ENCODE measurements at places on chromosomes 1 and 21.

DNA sequence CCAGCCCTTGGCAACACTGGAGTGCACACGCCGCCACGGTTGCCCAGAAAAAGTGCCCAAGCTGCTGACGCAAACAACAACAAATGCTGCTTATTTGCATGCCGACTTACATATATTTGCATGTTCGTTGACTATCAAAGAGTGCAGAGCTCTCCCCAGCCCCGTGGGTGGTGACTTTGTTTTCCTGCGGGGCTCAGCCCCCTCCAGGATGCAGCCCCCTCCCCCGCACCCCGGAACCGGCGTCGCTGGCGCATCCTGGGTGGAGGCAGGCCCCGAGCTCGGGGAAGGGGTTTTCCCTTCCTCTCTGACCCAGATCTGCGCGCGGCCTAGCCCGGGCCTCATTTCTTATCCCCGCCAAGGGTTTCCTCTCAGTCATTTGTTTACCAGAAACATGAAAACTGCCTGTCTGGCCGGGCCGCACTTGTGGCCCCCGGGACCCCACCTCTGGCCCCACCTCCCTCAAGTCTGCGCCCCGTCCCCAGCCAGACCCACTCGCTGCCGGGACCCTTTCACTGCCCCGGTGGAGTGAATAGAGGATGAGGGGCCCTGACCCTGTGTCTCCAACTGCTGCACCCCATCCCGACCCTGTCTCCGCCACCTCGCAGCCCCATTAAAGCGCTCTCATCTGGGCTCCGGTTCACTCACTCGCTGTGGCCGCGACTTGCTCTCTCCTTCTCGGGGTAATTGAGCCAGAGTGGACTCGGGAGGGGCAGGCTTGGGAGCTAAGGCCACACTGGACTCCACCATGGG, 5.5 kb downstream of the TNFRSF25 start:
- DNase-seq = peak; percentile 89
- H3K4me3 ChIP-seq = peak overlapping the region; percentile 75
- peaks cover 5% of the 10 kb centered on the region for H3K36me3 ChIP-seq
- H3K4me1 ChIP-seq = peaks cover 37% of the 10 kb centered on the region
- H3K27ac ChIP-seq = peak overlapping the region; percentile 94
- peaks cover 11% of the 10 kb centered on the region for H3K27me3 ChIP-seq

GRCh38 chr1:184416481-184416880, 29.7 kb downstream of the C1orf21 start:
- no peaks in the 10 kb centered on the region for H3K27me3 ChIP-seq
- no peak overlapping the region for H3K4me3 ChIP-seq
- no peaks in the 10 kb centered on the region for H3K36me3 ChIP-seq
- no peak for DNase-seq

DNA sequence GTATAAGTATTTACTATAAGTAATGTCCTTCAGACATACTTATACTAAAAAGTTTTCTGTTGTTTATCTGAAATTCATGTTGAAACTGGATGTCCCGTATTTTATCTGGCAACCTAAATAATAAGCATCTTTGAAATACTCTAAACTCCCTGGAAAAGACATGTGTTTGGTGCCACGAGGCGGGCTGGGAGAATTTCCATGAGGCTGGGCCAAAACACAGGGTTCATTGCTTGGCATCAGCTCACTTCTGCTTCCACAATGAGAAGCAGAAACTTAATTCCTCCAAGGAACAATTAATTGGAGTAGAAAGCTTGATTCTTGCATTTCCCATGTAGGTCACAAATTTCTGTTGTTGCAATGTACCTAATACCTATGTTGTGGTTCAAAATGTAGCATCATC, 110.2 kb downstream of the PSMG1 start:
- DNase-seq = no peak
- no peaks in the 10 kb centered on the region for H3K36me3 ChIP-seq
- no peaks in the 10 kb centered on the region for H3K4me1 ChIP-seq
- peaks cover 24% of the 10 kb centered on the region for H3K27me3 ChIP-seq

GRCh38 chr1:84344286-84344685, 42.8 kb downstream of the SAMD13 start:
- H3K36me3 ChIP-seq = no peaks in the 10 kb centered on the region
- no peaks in the 10 kb centered on the region for H3K4me1 ChIP-seq
- H3K27ac ChIP-seq = no peak overlapping the region
- peaks cover 7% of the 10 kb centered on the region for H3K27me3 ChIP-seq

GRCh38 chr1:201212056-201212455, 21.4 kb downstream of the IGFN1 start:
- peaks cover 35% of the 10 kb centered on the region for H3K27me3 ChIP-seq
- no peak overlapping the region for H3K4me3 ChIP-seq
- no peak overlapping the region for H3K27ac ChIP-seq

- no peak overlapping the region for H3K27ac ChIP-seq
- H3K4me3 ChIP-seq = no peak overlapping the region
- peaks cover 2% of the 10 kb centered on the region for H3K27me3 ChIP-seq
Measured at GRCh38 chr1:63946866-63947491, 173.2 kb downstream of the ROR1 start.

- DNase-seq = no peak
- peaks cover 16% of the 10 kb centered on the region for H3K4me1 ChIP-seq
- peaks cover 10% of the 10 kb centered on the region for H3K27me3 ChIP-seq
Measured at GRCh38 chr21:31974454-31974985, 101.7 kb downstream of the HUNK start.

DNA sequence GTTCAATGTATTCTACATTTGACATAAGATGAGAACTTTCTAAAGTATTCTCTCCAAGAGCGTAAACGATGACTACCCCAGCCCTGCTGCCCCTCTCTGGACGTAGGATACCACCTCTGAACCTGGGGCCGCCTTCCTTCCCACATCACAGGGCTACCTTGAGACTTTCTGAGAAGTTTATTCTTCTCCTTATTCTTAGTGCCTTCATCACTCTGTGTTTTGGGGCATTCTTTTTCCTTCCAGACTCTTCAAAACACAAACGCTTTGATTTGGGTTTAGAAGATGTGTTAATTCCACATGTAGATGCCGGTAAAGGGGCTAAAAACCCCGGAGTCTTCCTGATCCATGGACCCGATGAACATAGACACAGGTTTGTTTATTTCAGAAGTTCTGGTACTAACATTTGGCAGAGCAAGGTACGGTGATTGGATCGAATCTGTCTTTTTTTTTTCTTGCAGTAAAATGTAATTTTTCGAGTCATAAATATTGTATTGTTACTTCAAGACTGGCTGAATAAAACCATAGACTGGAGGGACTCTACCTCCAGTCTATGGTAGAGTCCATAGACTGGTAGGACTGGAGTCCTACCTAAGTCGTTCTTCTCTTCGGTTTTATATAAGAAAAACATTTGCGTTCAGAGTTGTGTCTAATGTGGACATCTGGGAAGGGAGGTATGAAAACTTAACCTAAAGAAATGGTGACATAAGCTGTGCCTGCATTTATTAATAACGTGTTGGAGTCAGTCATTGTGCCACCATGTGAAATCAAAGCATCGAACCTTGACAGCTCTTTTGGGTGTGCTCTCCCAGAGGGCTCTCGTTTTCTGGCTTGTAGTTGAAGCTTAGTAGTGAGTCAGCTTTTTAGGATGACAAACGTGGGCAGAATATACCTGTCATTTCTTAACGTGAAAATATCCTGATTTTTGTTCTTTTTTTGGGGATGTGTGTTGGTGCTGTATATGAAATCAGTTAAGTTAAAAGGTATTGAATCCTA, 1.2 kb downstream of the MAN1A2 start:
- no peak for DNase-seq
- peak overlapping the region; percentile 92 for H3K4me3 ChIP-seq
- H3K36me3 ChIP-seq = no peaks in the 10 kb centered on the region

DNA sequence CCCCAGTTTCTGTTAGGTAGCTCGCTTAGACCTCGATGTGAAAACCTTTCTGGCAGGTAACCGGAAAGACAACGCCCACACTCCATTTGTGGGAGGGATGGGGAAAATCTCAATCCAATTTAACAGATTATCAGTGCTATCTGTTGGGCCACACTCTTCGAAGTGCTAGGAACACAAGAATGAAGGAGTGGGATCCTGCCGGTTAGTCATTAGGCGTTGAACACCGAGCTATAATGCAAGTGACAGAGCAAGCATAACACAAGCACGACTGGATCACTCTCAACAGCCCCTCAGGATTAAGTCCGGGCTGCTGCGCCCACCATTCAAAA, 531 bp downstream of the SNIP1 start:
- peaks cover 26% of the 10 kb centered on the region for H3K4me1 ChIP-seq
- no peak for DNase-seq
- peak overlapping the region; percentile 98 for H3K4me3 ChIP-seq
- H3K27me3 ChIP-seq = peaks cover 7% of the 10 kb centered on the region
- peaks cover 24% of the 10 kb centered on the region for H3K36me3 ChIP-seq
- peak overlapping the region; percentile 93 for H3K27ac ChIP-seq

DNA sequence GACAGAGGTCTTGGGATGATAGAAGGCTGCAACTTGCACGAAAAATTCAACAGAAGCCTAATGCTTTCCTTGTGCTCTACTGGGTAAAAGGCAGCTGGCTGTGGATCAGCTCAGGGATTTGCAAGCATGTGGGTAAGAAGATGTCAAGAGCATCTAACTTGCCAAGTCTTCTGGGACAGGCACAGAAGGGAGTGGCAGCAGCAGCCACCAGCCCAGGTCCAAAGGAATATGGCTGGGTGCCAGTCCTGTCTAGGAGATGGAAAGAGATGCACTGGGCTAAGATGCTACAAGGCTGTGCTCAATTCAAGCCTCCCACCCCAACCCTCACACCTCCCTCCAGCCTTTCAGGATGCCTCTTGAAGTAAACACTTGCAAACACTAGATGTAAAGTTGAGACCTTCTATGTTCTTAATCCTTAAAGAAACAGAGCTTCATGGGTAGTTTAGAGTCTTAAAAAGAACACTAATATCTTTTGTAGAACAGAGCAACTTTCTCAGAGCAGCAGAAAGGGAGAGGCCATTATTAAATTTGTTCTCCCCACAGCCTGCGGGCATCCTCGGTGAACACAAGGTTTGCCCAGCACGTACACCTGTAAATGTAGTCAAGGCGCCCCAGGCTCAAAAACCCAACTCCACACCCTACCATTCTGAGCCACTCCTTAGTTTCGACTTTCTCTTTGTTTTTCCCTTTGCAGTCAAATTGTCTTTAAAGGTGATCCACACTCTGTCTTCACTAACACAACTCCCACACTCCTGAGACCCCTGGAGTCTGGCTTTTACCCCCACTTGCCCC, 64.6 kb upstream of the BCAR3 start:
- H3K27ac ChIP-seq = peak overlapping the region; percentile 90
- no peak overlapping the region for H3K4me3 ChIP-seq
- H3K27me3 ChIP-seq = no peaks in the 10 kb centered on the region
- DNase-seq = no peak
- peaks cover 13% of the 10 kb centered on the region for H3K36me3 ChIP-seq

GRCh38 chr1:226661965-226662364, 77.1 kb downstream of the ITPKB start:
- H3K27me3 ChIP-seq = no peaks in the 10 kb centered on the region
- H3K4me3 ChIP-seq = peak overlapping the region; percentile 68
- H3K36me3 ChIP-seq = no peaks in the 10 kb centered on the region
- peaks cover 85% of the 10 kb centered on the region for H3K4me1 ChIP-seq
- peak overlapping the region; percentile 95 for H3K27ac ChIP-seq
- no peak for DNase-seq

GRCh38 chr1:41314376-41315145, 46.7 kb upstream of the FOXO6 start:
- H3K27ac ChIP-seq = no peak overlapping the region
- no peaks in the 10 kb centered on the region for H3K36me3 ChIP-seq
- H3K4me1 ChIP-seq = peaks cover 7% of the 10 kb centered on the region
- H3K27me3 ChIP-seq = peaks cover 5% of the 10 kb centered on the region

- no peak overlapping the region for H3K4me3 ChIP-seq
- peaks cover 8% of the 10 kb centered on the region for H3K4me1 ChIP-seq
- H3K27me3 ChIP-seq = peaks cover 16% of the 10 kb centered on the region
- no peaks in the 10 kb centered on the region for H3K36me3 ChIP-seq
- H3K27ac ChIP-seq = no peak overlapping the region
Measured at GRCh38 chr1:239428120-239428710, 41.8 kb downstream of the CHRM3 start.

- H3K27ac ChIP-seq = no peak overlapping the region
- DNase-seq = no peak
- H3K36me3 ChIP-seq = no peaks in the 10 kb centered on the region
- H3K4me3 ChIP-seq = no peak overlapping the region
- peaks cover 27% of the 10 kb centered on the region for H3K4me1 ChIP-seq
Measured at GRCh38 chr1:206797534-206798383, 25.5 kb upstream of the IL10 start.

- no peaks in the 10 kb centered on the region for H3K27me3 ChIP-seq
- DNase-seq = no peak
Measured at GRCh38 chr1:216450227-216450626, 27.0 kb upstream of the USH2A start.

GRCh38 chr1:27521336-27521831, 31.4 kb upstream of the WASF2 start:
- peak overlapping the region; percentile 54 for H3K4me3 ChIP-seq
- no peaks in the 10 kb centered on the region for H3K27me3 ChIP-seq
- DNase-seq = no peak
- peaks cover 25% of the 10 kb centered on the region for H3K4me1 ChIP-seq
- H3K27ac ChIP-seq = peak overlapping the region; percentile 28

GRCh38 chr1:100037927-100038659, 68.3 kb downstream of the SLC35A3 start:
- peak overlapping the region; percentile 97 for H3K4me3 ChIP-seq
- peaks cover 26% of the 10 kb centered on the region for H3K4me1 ChIP-seq
- DNase-seq = peak; percentile 91
- H3K36me3 ChIP-seq = peaks cover 8% of the 10 kb centered on the region

DNA sequence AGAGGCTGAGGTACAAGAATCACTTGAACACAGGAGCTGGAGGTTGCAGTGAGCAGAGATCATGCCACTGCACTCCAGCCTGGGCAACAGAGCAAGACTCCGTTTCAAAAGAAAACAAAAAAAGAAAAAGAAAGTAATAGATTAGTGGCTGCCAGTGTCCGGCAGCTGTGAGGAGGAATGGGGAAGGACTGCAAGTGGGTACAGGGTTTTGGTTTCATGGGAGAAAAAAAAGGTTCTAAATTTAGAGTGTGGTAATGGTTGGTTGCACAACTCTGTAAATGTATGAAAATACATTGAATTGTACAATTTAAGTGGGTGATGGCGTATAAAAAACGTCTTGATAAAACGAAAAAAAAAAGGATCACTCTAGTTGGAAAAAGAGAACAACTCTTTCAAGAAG, 6.7 kb downstream of the TAF1A start:
- DNase-seq = no peak
- no peaks in the 10 kb centered on the region for H3K27me3 ChIP-seq
- H3K4me3 ChIP-seq = no peak overlapping the region
- H3K36me3 ChIP-seq = peaks cover 24% of the 10 kb centered on the region
- peaks cover 15% of the 10 kb centered on the region for H3K4me1 ChIP-seq
- no peak overlapping the region for H3K27ac ChIP-seq

DNA sequence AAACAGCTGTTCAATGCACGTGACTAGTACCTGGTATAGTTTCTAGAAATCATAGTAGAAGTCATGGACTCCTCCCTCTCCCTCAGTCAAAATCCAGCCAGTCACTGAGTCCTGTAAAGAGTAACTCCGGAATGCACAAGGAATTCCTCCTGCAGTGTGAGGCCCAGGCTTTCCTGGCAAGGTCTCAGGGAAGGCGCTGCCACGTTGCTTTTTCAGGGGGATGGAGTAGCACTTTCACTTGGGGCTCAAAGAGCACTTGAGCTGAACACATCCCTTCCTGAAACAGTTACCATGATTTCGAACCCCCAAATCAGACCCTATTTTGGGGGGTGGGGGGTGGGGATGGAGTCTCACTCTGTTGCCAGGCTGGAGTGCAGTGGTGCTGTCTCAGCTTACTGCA, 26.4 kb upstream of the LRRC8D start:
- no peaks in the 10 kb centered on the region for H3K36me3 ChIP-seq
- no peaks in the 10 kb centered on the region for H3K27me3 ChIP-seq
- no peak overlapping the region for H3K4me3 ChIP-seq
- no peaks in the 10 kb centered on the region for H3K4me1 ChIP-seq

- no peaks in the 10 kb centered on the region for H3K4me1 ChIP-seq
- DNase-seq = no peak
- H3K27me3 ChIP-seq = no peaks in the 10 kb centered on the region
Measured at GRCh38 chr1:161997152-161997551, 26.5 kb downstream of the OLFML2B start.
